ENCODE measurements at places on chromosomes 3 and 15. TPM values are rescaled to one million over a fixed set of nuclear protein-coding genes. Genes with fewer than 3 reads are reported as not detected.

Gene TYRO3
- total RNA-seq: 4.6 TPM

Gene FEZF2
- not detected for total RNA-seq

Gene CCR3
- total RNA-seq: not detected

Gene DUT
- total RNA-seq: 143 TPM

Gene SLC22A13
- total RNA-seq: not detected

Gene EXD1
- total RNA-seq: not detected

Gene CPN2
- total RNA-seq: not detected

Gene SKOR1
- not detected for total RNA-seq

Gene FAM107A
- total RNA-seq: not detected

Gene EDEM1
- total RNA-seq: 75.1 TPM

Gene GATA2
- not detected for total RNA-seq

Gene SAMD7
- not detected for total RNA-seq

Gene C3orf52
- 3.6 TPM for total RNA-seq

Gene SPATA12
- total RNA-seq: not detected

Gene ANP32A
- 36.7 TPM for total RNA-seq

Gene GOLGA8O
- 0.61 TPM for total RNA-seq

Gene ATP2B2
- total RNA-seq: not detected

Gene NPAP1
- total RNA-seq: not detected
